ENCODE measurements at places on chromosomes 13 and 19.

GRCh38 chr19:2261438-2262172 lies 5.4 kb upstream of the JSRP1 start:
- peak; percentile 54 for DNase-seq

DNA sequence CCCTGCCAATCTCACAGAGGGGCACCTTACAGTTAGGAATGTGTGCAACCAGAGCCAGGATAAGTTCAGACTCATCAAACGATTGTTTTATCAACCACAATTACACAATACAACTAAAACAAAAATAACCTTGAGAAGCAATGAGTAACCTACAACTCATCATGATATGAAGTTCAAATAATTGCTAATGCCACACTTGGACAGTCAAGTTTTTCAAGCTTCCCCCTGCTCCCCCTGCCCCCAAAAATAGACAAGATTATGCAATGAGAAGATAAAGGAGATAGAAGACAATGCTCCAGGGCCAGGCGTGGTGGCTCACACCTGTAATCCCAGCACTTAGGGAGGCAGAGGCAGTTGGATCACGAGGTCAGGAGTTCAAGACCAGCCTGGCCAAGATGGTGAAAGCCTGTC lies 13.6 kb upstream of the KPNA3 start:
- no peak for DNase-seq

GRCh38 chr13:35957996-35958395 lies 173.2 kb downstream of the DCLK1 start:
- DNase-seq: no peak

- no peak for DNase-seq
Observed at GRCh38 chr19:15782211-15782610, 5.2 kb upstream of the OR10H5 start.

DNA sequence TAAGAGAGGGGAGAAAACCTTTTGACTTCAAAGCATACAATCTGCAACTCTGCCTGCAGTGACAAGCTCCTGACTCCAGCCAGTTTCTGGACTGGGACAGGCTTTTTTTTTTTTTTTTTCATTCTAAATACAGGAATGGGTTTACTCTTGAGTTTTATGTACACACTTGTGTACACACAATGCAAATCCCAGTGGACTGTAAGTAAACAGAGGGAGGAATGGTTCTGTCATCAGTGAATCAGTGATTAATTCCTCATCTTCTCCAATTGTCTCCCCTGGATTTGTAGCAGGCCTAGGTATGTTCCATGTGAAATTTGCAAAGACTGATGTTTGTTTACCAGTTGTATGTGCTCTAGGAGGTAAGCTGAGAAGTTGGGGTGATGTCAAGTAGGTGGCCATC lies 184.8 kb downstream of the SHISA2 start:
- DNase-seq: no peak

GRCh38 chr13:25468325-25469168 lies 96.8 kb downstream of the ATP8A2 start:
- no peak for DNase-seq

GRCh38 chr13:113292021-113292862 lies 4.8 kb upstream of the LAMP1 start:
- peak; percentile 32 for DNase-seq

- DNase-seq: no peak
Observed at GRCh38 chr13:58048670-58049069, 417.1 kb downstream of the PCDH17 start.

DNA sequence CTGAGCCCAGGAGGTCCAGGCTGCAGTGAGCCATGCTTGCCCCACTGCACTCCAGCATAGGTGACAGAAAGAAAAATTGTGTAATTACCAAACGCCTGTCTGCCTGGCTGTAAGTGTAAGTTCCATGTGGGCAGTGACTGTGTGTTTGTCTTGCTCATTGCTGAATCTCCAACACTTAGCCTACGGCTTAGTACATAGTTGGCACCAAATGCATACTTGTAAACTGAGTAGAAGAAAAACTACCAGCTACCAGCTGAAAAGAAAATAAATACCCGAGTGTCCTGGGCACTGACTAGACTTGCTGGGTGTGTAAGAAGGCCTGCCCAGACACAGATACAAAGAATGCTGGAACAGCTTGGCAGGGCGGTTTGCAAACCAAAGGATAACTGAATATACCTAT lies 2.7 kb upstream of the CEBPG start:
- DNase-seq: no peak

DNA sequence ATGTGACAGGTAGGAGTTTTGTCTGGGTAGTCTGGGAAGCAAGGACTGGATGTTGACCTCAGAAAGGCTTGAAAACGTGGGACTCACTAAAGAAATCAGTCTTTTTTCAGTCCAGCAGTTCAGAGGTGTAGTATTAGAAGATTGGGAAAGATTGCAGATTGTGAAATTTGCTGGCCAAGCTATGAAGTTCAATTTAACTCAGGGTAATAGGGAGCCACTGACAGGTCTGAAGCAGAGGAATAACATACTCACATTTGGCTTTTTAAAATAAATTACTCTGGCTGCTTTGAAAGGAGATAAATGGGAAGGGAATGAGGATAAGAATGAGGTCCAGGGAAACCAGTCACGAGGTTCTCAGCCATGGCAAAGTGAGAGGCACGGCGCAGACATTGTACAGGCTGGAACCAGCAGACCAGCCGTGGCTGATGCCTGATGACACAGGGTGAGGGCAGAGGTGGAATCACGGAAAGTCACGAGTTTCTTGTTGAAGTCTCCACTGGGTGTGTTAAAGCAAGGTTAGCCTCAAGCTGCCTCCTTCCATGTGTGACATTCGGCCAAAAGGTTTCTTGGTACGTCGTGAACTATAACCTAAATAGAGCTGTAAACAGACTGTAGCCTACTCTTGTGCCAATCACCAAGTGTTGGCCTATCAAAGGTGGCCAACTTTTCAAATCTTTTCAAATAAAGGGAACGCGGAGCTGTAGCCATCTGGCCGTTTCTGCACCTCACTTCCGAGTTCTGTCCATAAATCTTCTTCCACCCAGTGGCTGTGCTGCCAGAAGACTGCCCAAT lies 377.6 kb downstream of the IRS2 start:
- no peak for DNase-seq

DNA sequence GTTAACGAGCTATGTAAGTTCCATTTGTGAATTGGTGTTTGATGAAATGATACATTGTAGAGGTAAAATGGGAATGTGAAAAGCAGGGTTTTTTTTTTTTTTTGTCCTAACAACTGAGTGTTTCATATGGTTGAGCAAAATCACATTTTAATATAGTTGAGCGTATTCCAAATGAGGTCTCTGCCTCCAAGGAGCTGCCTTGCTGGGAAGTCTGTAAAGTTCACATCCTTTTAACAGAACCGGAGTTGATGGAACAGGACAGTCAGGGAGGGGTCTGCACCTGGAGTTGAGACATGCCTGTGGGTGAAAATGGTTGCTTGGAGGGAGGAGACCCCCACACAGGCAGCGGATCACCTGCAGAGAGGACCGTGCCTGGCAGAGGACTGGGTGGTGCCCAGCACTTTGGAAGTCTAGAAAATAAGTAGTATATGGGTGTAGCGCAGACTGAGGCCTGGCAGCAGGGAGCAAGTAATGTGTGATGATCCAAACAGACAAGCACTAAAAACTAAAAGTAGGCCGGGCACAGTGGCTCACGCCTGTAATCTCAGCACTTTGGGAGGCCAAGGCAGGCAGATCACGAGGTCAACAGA lies 75.2 kb upstream of the UBAC2 start:
- no peak for DNase-seq
